NCI-H1092 (cell line): ENCODE measurements at places on chromosomes 3 and 15.
A peak's percentile ranks its signal among the peaks of the same experiment; 100 is the strongest.

GRCh38 chr3:48465531-48466378 is 19.2 kb downstream of the ATRIP start:
- peak; percentile 49 for DNase-seq

GRCh38 chr3:134437211-134437752 is 48.5 kb downstream of the ANAPC13 start:
- no peak for DNase-seq

DNA sequence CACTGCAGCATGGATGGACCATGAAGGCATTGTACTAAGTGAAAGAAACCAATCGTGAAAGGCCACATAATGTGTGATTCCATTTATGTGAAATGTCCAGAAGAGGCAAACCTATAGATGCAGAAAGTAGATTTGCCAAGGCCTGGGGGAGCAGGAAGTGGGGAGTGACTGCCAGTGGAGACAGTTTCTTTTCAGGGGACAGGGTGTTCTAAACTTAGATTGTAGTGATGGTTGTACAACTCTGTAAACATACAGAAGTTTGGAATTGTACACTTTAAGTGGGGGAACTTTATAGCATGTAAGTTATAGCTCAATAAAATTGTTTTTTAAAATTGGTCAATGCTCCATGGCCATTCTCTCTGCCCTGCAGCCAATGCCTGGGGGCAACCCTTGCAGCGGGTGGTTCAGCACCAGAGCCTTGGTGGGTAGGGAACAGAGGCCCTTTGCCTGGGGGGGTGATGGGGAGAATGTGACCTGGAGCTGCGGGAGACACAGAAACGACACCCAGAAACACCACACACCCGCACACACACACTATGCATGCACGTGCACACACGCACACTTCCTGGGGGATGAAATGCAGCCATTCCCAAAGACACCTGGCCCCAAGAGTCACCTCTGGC is 43.1 kb downstream of the DNAJB8 start:
- DNase-seq: no peak

DNA sequence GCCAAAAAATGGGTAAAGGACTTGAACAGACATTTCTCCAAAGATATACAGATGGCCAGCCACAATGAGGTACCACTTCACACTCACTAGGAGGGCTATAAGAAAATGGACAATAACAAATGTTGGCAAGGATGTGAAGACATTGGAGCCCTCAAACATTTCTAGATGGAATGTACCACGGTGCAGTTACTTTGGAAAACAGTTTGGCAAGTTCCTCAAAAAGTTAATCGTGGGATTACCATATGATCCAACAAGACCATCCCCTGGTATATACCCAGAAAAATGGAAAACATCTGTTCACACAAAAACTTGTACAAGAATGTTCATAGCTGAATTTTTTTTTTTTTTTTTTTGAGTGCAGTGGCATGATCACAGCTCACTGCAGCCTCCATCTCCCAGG is 15.9 kb upstream of the HRH1 start:
- DNase-seq: no peak

DNA sequence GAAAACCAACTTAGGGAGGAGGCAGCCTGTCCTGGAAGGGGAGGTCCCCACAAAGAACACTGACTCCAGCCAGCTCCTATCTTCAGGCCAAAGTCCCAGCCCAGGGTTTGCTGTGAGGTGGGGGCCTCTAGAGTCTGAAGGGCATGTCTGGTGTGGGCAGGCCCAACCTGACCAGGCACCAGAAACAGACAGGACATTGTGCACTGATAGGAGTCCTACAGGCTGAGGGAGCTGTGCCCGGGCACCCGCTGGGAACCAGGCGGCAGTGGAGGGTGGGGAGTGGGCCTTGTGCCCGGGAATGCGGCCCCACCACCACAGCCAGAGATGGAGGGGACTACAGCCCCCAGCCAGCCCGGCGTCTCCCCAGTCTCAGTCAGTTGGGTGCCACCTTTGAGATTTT is 161.4 kb downstream of the WNT7A start:
- no peak for DNase-seq

DNA sequence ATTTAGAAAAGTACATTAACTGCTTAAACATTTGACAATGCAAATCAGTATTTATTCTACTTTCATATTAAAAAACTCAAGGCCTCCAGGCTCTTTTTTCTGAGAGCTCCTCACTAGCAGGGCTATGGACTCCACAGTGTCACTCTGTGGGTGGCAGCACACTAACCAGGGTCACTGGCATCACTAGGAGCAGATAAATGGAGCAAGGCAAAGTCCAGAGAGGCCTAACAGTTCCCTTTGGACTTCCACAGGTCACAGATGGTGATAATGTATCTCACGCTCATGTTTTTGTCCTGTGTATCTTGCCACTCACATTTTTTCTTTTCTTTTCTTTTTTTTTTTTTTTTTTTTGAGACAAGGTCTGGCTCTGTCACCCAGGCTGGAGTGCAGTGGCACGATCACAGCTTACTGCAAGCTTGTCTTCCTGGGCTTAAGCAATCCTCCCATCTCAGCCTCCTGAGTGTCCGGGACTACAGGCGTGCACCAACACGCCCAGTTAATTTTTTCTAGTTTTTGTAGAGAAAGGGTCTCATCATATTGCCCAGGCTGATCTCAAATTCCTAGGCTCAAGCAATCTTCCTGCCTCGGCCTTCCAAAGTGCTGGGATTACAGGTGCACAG is 7.8 kb downstream of the SPG21 start:
- no peak for DNase-seq

DNA sequence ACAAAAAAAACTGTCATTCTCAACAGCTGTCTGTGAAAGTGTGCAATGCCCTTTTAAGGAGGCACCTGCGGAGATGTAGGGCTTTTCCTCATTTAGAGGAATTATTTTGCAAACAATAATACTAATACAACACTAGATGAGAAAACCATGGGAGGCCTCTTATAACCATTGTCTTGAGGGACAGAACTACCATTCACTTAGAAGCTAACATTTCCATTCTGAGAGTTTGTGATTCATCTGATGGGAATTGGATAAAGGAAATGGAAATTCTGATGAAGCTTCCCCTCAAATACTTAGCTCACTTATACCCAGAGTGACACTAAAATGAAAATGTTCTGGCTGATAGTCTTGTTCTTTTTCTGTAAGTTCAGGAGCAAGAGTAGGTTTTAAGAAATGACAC is 147.7 kb downstream of the CADPS start:
- DNase-seq: no peak

- DNase-seq: no peak
Measured at GRCh38 chr3:11593318-11594034, 50.2 kb downstream of the VGLL4 start.

DNA sequence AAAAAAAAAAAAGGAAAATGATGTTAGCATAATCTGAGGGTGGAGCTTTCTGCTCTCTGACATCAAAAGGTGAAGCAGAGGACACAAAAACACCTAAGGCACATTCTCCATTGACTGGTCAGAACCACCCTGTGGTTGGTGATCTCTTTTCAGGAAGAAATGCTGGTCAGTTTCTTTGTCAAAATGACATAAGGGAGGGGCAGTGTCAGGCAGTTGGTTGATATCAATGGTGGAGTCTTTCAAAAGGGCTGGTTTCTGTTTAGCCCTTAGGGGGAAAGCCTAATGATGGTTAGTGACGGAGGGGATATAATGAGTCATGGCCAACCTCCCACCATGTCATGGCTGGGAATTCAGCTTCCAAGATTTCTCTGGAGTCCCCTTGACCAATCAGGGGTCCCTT is 185.9 kb upstream of the GBE1 start:
- no peak for DNase-seq

DNA sequence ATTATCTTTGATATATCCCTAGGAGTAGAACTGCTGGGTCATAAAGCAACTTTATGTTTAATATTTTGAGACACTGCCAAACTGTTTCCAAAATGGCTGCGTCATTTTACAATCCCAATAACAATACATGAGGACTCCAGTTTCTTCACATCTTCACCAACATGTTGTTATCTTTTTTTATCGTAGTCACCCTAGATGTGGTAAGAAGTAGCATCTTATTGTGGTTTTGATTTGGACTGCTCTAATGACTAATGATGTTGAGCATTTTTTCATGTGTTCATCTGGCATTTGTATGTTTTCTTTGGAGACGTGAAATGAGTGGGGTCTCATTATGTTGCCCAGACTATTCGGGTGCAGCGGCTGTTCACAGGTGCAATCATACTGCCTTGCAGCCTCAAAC is 83.8 kb downstream of the MAP4 start:
- DNase-seq: no peak

GRCh38 chr3:30305021-30305420 is 301.4 kb upstream of the TGFBR2 start:
- no peak for DNase-seq

DNA sequence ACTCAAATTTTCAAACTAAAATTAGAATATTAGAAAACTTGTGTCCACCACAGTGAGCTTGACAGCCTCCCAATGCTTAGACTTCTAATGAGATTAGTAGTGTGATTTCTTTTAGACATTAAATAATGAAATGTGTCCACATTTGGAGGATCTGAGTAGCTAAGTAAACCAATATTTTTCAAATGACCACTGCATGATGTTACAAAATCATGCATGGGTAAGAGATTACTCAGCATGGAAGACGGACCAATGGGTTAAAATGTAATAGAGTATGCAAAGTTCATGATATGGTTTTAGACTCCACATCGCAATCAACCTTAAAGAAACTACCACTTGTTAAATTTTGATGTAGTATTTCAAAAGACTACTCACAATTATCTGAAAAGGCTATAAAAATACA is 130.6 kb downstream of the IMPG2 start:
- no peak for DNase-seq

- DNase-seq: no peak
Measured at GRCh38 chr3:8509961-8510360, 8.3 kb downstream of the LMCD1 start.

DNA sequence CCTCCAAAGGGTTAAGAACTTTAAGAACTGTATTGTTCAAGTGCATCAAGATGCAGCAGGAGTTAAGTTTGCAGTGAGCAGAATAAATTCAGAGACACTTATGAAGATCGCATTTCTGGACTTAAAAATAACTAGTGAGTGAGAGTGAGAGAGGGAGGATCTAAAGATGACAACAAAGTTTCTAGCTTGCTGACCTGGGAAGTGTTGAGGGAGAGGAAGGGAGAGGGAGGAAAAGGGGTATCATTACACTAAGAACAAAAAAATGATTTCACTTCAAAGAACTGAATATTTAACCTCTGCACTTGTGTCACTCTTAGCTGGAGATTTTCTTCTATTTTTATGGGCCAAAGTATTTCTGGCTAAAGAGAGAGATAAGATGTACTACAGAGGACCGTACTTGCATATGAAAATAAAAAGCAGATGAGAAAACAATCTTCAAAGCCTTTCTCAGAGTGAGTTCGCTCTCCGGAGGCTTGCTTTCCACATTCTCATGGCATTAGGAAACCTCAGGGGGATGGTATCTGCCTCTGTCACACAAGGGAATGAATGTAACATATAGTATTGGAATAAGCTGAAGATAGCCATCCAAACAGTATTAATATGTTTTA is 91.4 kb upstream of the TJP1 start:
- DNase-seq: no peak

DNA sequence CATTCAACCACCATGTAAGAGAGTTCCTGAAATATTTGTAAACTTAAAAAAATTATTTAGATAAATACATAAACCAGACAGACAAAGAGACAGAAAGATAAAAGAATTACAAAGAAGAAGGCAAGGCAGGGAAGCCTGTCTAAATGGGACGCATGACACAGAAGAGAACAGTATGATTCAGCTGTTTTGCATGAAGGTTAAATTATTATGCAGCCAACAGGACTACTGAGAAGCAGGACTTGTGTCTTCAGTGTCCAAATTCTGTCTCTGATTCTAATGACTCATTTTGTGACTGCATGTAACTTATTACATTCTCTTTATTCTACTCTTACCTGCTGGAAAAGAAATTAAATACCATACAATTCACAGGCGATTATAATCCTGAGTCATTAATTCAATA is 340.4 kb upstream of the KCNMB2 start:
- no peak for DNase-seq

DNA sequence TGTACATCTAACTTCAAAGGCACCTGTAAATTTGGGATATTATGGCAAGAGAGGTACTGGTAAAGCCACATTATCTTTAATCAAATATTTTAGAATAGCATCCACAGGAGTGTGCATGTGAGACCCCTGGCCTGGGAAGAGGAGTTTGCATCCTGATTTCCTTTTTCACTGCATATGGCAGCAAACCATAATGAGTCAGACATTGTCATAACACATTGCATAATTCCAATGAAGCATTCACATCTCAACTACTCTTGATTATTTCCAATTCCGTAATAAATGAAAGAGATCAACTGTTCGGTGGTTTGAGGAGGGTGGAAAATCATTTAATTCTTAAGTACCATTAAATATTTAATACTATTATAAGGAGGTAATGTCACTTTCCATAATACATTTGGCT is 215.0 kb downstream of the MECOM start:
- no peak for DNase-seq

- DNase-seq: no peak
Measured at GRCh38 chr3:48015431-48016180, 610 bp downstream of the MAP4 start.

- DNase-seq: no peak
Measured at GRCh38 chr15:66619152-66619903, 53.5 kb upstream of the LCTL start.

- DNase-seq: no peak
Measured at GRCh38 chr15:99502182-99502581, 63.6 kb upstream of the MEF2A start.

DNA sequence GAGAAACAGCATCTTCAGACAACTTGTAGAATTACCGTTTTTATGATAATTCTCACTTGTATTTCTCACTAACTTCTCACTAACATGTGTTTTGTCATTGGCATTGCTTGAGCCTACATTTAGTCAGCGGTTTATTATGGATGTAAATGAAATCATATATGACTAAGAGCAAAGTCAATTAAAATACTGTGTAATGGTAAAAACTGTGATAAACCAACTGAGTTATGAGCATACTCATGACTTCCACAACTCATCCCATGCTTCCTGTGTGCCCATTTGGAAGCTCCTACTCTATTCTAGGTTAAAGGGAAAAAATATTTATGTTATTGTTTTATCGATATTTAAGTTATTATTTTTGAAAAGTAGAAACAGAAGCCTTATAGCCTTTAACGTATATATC is 12.8 kb downstream of the PXK start:
- DNase-seq: no peak

DNA sequence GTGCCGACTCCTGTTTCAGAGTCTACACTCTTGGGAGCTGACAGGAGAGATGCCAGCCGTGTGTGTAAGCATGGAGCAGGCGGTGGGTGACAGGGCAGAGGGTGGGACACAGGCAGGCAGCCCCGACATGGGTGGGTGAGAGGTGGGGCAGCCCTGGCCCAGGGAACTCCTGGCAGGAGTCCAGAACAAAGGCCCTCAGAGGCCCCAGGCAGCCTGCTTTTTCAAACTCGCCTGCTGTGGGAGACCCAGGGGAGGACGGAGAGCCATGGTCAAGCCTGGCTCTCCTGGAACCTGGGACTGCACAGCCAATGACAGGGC is 29.3 kb upstream of the SLC41A3 start:
- no peak for DNase-seq
